ENCODE measurements at places on chromosomes 7 and 10. TPM values are rescaled to one million over a fixed set of nuclear protein-coding genes. Genes with fewer than 3 reads are reported as not detected.
A peak's percentile ranks its signal among the peaks of the same experiment; 100 is the strongest.

GRCh38 chr10:113992471-113993011, 51.1 kb upstream of the ADRB1 start:
- H3K36me3 ChIP-seq, result no peaks in the 10 kb centered on the region
- H3K27ac ChIP-seq, result no peak overlapping the region
- DNase-seq, result no peak
- peaks cover 9% of the 10 kb centered on the region for H3K4me1 ChIP-seq
- no peak overlapping the region for H3K4me3 ChIP-seq

GRCh38 chr7:99839287-99840021, 11.6 kb downstream of the CYP3A43 start:
- H3K4me1 ChIP-seq, result no peaks in the 10 kb centered on the region
- H3K4me3 ChIP-seq, result no peak overlapping the region
- no peaks in the 10 kb centered on the region for H3K27me3 ChIP-seq
- no peak for DNase-seq
- H3K36me3 ChIP-seq, result no peaks in the 10 kb centered on the region

The ADIRF gene
- total RNA-seq, result 85.2 TPM

- H3K27ac ChIP-seq, result no peak overlapping the region
- DNase-seq, result no peak
- H3K36me3 ChIP-seq, result no peaks in the 10 kb centered on the region
- H3K4me1 ChIP-seq, result no peaks in the 10 kb centered on the region
These were observed 468.7 kb downstream of the KCNMA1 start for GRCh38 chr10:77168861-77169260.

DNA sequence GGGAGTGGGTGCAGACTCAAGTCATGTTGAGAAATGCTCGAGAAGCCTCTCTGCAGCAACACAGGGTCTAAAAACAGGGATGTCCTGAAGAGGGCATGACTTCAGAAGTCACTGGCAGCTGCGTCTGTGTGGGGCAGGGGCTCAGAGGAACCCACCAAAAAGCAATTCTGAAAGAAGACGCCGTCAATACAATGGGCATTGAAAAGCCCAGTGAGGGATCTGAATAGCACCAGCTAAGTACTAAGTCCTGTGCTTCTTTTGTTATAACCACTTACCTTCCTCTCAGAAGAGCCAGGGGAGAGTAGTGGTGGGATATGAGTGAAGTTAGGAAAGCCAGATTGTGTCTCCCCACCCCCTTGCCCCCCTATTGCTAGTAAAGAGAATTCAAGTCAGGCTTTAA, 137.2 kb downstream of the INHBA start:
- no peak for DNase-seq
- no peak overlapping the region for H3K4me3 ChIP-seq
- H3K27me3 ChIP-seq, result no peaks in the 10 kb centered on the region
- H3K4me1 ChIP-seq, result no peaks in the 10 kb centered on the region
- H3K36me3 ChIP-seq, result no peaks in the 10 kb centered on the region

The TMEM176B gene
- 56.7 TPM for total RNA-seq

- peaks cover 78% of the 10 kb centered on the region for H3K4me1 ChIP-seq
- peak overlapping the region; percentile 91 for H3K4me3 ChIP-seq
- peaks cover 4% of the 10 kb centered on the region for H3K36me3 ChIP-seq
- H3K27ac ChIP-seq, result peak overlapping the region; percentile 83
- no peaks in the 10 kb centered on the region for H3K27me3 ChIP-seq
These were observed 744 bp downstream of the FRAT2 start for GRCh38 chr10:97333601-97334369.

The CLEC5A gene
- 0.42 TPM for total RNA-seq

DNA sequence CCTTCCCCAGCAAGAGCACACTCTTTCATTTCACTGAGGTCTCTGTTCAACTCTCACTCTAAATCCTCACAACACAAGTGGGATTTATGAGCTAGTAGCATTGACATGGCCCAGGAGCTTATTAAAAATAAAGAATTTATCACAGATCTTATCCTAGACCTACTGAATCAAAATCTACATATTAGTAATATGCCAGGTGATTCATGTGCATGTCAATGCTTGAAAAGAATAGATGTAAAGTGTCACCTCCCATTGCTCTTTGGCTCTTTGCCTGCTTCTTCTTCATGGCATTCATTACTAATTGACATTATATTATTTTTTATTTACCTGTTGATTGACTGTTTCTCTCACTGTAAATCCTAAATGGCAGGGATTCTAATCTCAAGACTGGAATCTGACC, 459.2 kb upstream of the LRRTM3 start:
- no peaks in the 10 kb centered on the region for H3K36me3 ChIP-seq
- no peak overlapping the region for H3K4me3 ChIP-seq
- H3K27ac ChIP-seq, result no peak overlapping the region
- no peaks in the 10 kb centered on the region for H3K27me3 ChIP-seq
- DNase-seq, result no peak

DNA sequence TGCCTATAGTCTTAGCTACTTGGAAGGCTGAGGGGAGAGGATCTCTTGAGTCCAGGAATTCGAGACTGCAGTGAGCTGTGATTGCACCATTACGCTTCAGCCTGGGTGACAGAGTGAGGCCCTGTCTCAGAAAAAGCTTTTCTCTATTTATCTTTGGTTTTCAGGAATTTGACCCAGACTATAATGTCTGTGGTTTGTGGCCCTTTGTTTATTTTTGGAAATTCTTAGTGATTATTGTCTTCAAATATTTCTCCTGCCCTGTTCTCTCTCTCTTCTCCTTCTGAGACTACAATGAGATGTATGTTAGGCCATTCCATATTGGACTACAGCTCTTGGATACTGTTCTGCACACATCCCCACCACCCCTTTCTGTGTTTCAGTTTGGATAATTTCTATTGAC, 4.7 kb downstream of the MUC12 start:
- H3K27me3 ChIP-seq, result peaks cover 43% of the 10 kb centered on the region
- H3K27ac ChIP-seq, result no peak overlapping the region
- H3K4me3 ChIP-seq, result no peak overlapping the region
- DNase-seq, result no peak
- no peaks in the 10 kb centered on the region for H3K4me1 ChIP-seq

GRCh38 chr7:56097700-56098099, 4.9 kb upstream of the PHKG1 start:
- DNase-seq, result no peak
- no peak overlapping the region for H3K4me3 ChIP-seq
- H3K4me1 ChIP-seq, result peaks cover 7% of the 10 kb centered on the region
- peaks cover 38% of the 10 kb centered on the region for H3K36me3 ChIP-seq
- H3K27me3 ChIP-seq, result no peaks in the 10 kb centered on the region
- no peak overlapping the region for H3K27ac ChIP-seq

The TFPI2 gene
- not detected for total RNA-seq
